ENCODE measurements at places on chromosomes 16 and 17. TPM values are rescaled to one million over a fixed set of nuclear protein-coding genes. Genes with fewer than 3 reads are reported as not detected.

CHST4 gene
- not detected for total RNA-seq

SMG6 gene
- 33.3 TPM for total RNA-seq

CA7 gene
- 13.2 TPM for total RNA-seq

ARL5C gene
- total RNA-seq: not detected

SCPEP1 gene
- 150 TPM for total RNA-seq

NLGN2 gene
- total RNA-seq: 0.88 TPM

MYH8 gene
- total RNA-seq: not detected

FN3K gene
- total RNA-seq: 16.5 TPM

BANP gene
- 27.6 TPM for total RNA-seq

PRSS22 gene
- total RNA-seq: 1.8 TPM

TEX14 gene
- not detected for total RNA-seq

DNA sequence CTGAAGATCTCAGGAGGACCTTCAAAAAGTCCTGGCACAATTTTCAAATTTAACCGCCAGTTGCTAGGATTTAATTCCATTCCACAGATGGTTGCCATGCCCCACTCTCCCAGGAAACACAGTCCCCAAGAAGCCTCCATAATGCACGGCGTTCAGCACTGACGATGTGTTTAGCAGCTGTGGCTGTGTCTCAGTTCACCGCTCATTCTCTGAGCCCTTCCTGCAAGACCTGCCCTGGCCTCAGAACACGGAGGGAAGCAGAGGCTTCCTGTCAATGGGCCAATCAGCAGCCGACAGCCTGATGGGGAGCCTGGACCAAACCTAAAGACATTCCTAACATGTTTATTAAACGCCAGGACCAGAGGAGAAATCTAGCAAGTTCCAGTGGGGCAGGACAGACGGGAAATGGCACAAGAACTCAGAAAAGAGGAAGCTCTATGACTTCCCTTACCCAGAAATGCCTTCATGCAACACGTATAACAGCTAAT lies 4.9 kb downstream of the MYLK3 start:
- H3K27me3 ChIP-seq: no peaks in the 10 kb centered on the region
- H3K4me3 ChIP-seq: no peak overlapping the region
- no peaks in the 10 kb centered on the region for H3K36me3 ChIP-seq
- no peak overlapping the region for H3K27ac ChIP-seq
- DNase-seq: peak; percentile 50

- no peaks in the 10 kb centered on the region for H3K4me1 ChIP-seq
- no peaks in the 10 kb centered on the region for H3K36me3 ChIP-seq
- no peaks in the 10 kb centered on the region for H3K27me3 ChIP-seq
These were observed 1468.6 kb downstream of the CDH11 start for GRCh38 chr16:63653044-63653839.

GRCh38 chr16:83969771-83970429 lies 1.9 kb downstream of the NECAB2 start:
- no peaks in the 10 kb centered on the region for H3K27me3 ChIP-seq
- no peaks in the 10 kb centered on the region for H3K36me3 ChIP-seq
- no peak for DNase-seq
- no peak overlapping the region for H3K4me3 ChIP-seq
- H3K4me1 ChIP-seq: no peaks in the 10 kb centered on the region

- H3K4me1 ChIP-seq: peaks cover 25% of the 10 kb centered on the region
- DNase-seq: peak; percentile 76
- H3K27me3 ChIP-seq: no peaks in the 10 kb centered on the region
These were observed 56.7 kb downstream of the PLXDC1 start for GRCh38 chr17:39094607-39095308.

DNA sequence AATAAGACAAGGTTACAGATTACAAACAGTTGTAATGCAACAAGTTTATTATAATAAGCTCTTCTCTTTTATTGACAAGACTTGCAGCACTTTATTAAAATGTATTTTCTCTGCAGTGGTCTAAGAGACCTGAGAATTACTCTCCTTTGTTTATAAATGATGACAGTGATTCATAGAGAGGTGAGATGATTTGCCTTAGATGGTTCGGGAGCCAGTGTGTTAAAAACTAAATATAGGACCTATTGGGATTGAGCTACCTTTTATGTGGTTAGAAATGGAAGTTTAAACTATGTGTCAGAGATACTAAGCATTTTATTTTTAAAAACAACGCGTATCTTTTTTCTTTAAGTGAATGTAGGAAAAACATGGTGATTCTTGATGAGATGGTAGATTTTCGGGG lies 2.9 kb upstream of the KRTAP3-3 start:
- no peak overlapping the region for H3K4me3 ChIP-seq
- no peaks in the 10 kb centered on the region for H3K36me3 ChIP-seq
- H3K4me1 ChIP-seq: no peaks in the 10 kb centered on the region
- H3K27ac ChIP-seq: no peak overlapping the region
- DNase-seq: no peak

DNA sequence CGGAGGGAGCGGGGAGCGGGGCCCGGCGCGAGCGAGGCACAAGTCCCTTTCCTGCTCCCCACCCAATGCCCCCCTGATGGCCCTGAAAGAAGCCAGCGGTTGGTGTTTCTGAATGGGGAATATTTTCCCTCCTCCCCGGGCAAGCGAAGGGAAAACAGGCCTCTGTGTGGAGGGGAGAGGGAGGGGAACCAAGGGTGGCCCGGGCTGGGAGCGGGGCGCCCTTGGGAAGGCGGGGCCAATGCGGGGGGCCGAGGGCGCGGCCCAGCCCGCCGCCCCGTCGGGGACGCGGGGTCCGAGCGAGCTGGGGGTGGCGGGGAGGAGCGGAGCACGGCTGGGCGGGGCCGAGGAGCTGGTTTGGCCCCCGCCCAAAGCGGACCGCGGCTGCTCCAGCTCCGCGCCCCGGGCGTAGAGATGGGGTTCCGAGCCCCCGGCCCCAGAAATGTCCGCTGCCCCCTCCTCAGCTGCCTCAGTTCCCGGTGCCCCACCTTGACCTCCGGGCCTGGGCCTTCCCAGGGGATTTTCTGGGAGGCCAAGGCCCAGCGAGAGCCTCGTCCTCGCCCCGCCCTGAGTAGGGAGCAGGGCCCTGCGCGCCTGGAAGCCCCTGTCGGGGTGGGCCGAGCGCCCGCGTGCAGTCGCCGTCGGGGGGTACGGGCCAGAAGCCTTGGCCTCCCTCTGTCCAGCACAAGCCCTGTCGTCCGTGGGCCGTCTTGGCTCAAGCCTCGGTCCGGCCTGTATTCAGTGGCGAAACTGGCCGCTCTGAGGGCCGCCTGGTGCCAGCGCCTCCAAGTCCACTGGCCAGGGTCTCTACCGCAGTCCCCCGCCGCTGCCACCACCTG lies 3.9 kb upstream of the HEXIM1 start:
- H3K36me3 ChIP-seq: no peaks in the 10 kb centered on the region
- H3K4me3 ChIP-seq: peak overlapping the region; percentile 50
- no peaks in the 10 kb centered on the region for H3K27me3 ChIP-seq
- DNase-seq: peak; percentile 78

- no peaks in the 10 kb centered on the region for H3K27me3 ChIP-seq
- peak; percentile 85 for DNase-seq
- no peak overlapping the region for H3K4me3 ChIP-seq
- H3K4me1 ChIP-seq: peaks cover 21% of the 10 kb centered on the region
These were observed 33.2 kb downstream of the CYTH1 start for GRCh38 chr17:78748730-78749317.

GRCh38 chr16:15747937-15748336 lies 97.9 kb downstream of the NDE1 start:
- no peak overlapping the region for H3K27ac ChIP-seq
- H3K4me1 ChIP-seq: no peaks in the 10 kb centered on the region
- H3K4me3 ChIP-seq: no peak overlapping the region

- H3K4me1 ChIP-seq: no peaks in the 10 kb centered on the region
- no peak overlapping the region for H3K4me3 ChIP-seq
- DNase-seq: no peak
- peak overlapping the region; percentile 50 for H3K27ac ChIP-seq
- H3K36me3 ChIP-seq: no peaks in the 10 kb centered on the region
These were observed 13.6 kb downstream of the MRM3 start for GRCh38 chr17:795721-796120.

DNA sequence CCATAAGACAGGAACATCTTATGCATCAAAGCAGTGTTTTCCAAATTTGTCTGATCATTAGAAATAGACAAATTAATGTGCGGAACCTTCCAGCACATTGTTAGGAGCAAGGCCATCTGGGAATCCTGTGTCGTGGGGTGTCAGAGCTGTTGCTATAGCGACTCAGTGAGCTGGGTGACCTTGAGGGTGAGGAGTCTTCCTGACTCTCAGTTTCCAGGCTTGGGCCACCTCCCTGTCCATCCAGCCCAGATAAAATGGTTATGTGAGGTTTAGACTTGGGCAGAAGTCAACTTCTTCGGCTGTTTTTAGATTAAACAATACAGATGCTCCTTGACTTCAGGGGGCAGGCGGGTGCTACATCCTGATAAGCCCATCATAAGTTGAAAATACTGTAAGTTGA lies 20.6 kb downstream of the MT1X start:
- H3K27ac ChIP-seq: no peak overlapping the region
- DNase-seq: no peak
- no peaks in the 10 kb centered on the region for H3K36me3 ChIP-seq
- no peaks in the 10 kb centered on the region for H3K27me3 ChIP-seq

GRCh38 chr17:2023256-2023655 lies 1.9 kb downstream of the RTN4RL1 start:
- DNase-seq: no peak
- H3K4me3 ChIP-seq: peak overlapping the region; percentile 63
- H3K4me1 ChIP-seq: peaks cover 21% of the 10 kb centered on the region
- no peak overlapping the region for H3K27ac ChIP-seq

GRCh38 chr16:74019612-74020011 lies 277.0 kb upstream of the PSMD7 start:
- H3K27me3 ChIP-seq: no peaks in the 10 kb centered on the region
- H3K4me3 ChIP-seq: no peak overlapping the region
- H3K27ac ChIP-seq: no peak overlapping the region
- H3K4me1 ChIP-seq: no peaks in the 10 kb centered on the region
- DNase-seq: no peak

GRCh38 chr17:7224661-7225111 lies 4.9 kb downstream of the ACADVL start:
- peak overlapping the region; percentile 100 for H3K27ac ChIP-seq
- no peak for DNase-seq
- H3K4me3 ChIP-seq: no peak overlapping the region
- H3K27me3 ChIP-seq: no peaks in the 10 kb centered on the region
- H3K36me3 ChIP-seq: no peaks in the 10 kb centered on the region
